Activated naive CD4-positive, alpha-beta T cell (primary cell): ENCODE measurements at places on chromosomes 7 and 10.

GRCh38 chr7:108246227-108246837 lies 116.2 kb upstream of the LAMB4 start:
- no peak for DNase-seq

DNA sequence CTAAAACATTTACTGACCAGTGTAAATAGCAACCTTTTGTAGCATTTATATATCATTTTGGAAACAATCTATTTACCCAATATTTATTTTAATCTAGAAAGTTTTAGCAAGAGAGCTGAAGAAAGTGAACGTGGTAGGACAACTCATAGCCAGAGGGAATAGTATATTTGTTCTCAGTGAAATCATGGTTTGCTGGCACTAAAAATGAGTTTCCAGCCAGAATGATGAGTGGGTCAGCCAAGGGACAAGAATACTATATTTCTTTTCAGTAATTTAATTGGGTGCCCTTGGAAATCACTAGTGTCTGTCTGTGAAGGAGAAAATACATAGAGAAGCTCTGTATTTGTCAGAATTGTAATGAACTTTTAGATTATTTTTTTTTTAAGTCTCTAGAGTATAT lies 74.9 kb downstream of the MINPP1 start:
- DNase-seq: no peak

- DNase-seq: no peak
Measured at GRCh38 chr7:132112657-132113056, 463.6 kb downstream of the PLXNA4 start.

- no peak for DNase-seq
Measured at GRCh38 chr7:145289384-145289783, 453.5 kb upstream of the TPK1 start.

GRCh38 chr10:93710333-93710909 lies 8.0 kb upstream of the FRA10AC1 start:
- no peak for DNase-seq

DNA sequence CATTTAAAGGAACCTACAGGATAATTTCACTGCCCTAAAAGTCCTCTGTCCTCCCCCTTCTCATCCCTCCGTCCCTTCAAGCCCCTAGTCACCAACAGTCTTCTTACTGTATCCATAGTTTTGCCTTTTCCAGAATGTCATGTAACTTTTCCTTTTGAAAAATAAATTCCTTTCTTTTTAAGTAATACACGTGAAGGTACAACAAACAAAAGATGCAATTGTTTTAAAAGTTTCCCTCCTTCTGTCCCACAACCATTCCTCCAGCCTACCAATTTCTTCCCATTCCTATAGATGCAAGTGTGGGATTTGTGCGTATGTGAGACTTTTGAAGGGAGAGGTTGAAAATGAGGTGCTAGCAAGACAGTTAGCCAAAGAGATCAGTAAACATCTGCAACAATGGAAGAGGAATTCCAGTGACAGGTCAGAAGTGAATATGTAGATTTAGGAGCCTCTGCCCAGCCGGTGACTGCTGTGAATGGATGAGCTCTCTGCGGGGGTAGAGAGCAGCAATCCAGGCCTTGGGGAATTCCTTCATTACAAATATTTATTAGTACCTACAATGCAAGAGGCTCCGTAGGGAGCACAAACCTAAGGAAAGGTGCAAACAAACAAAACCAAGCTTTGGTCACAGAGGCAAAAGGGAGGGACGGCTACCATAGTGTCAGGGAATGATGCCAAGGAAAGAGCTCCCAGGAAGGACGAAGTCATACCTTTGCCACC lies 243.6 kb downstream of the SKIDA1 start:
- no peak for DNase-seq

GRCh38 chr7:146826329-146826728 lies 709.7 kb downstream of the CNTNAP2 start:
- no peak for DNase-seq

DNA sequence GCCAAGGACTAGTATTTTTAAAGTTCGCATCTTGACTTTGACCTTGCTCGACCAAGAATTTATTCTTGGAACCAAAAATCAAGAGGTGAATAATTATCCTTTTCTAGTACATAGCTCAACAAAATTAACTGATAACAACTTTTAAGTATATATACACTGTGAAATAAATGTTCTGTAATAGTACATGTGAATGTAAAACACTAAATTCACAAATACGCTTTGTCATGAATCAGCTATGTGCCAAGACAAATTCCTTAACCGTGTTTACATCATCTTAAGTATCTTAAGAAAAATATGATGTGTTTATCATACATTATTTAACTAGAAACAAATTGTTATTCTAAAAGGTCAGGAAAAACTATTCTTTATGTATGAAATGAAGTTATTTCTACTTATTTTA lies 83.3 kb downstream of the CUL2 start:
- DNase-seq: no peak
